ENCODE measurements at places on chromosomes 6 and 20.

GRCh38 chr6:106257195-106257594 is 68.4 kb downstream of the ATG5 start:
- no peak for DNase-seq

- no peak for DNase-seq
Observed at GRCh38 chr20:6919792-6920468, 152.4 kb downstream of the BMP2 start.

DNA sequence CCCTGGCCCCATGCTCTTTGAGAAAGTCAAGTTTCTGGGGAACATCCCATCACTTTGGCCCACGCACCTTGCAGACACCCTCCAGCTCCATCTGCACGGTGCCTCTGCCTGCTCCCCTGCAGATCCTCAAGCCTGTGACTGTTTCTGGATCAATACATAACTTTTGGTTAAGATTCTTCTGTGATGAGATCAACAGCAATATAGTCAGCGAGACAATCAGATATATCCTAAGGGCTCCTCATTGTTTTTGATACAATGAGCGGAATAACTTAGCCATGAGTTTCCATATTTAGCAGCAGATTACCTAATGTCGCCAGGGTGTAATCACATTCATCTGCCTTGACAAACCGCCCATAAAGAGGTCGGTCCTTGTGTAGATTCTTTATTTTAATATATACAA is 109.3 kb upstream of the MTHFD1L start:
- DNase-seq: no peak

DNA sequence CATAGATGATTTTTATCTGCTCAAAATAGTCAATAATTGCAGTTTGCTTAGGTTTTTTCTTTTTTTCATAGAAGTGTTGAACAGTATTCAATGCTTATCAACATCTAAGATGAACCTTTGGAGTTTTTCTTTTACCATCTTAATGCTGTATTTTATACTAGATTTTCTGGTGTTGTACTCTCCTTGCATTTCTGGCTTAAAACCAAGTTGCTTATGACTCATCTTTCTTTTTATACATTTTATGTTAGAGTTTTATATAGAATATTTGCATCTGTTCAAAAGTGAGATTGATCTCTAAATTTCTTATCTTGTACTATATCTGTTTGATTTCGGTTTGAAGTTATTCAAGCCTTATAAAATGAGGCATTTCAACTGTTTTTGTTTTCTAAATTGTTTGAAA is 232.5 kb downstream of the RFPL4B start:
- no peak for DNase-seq

DNA sequence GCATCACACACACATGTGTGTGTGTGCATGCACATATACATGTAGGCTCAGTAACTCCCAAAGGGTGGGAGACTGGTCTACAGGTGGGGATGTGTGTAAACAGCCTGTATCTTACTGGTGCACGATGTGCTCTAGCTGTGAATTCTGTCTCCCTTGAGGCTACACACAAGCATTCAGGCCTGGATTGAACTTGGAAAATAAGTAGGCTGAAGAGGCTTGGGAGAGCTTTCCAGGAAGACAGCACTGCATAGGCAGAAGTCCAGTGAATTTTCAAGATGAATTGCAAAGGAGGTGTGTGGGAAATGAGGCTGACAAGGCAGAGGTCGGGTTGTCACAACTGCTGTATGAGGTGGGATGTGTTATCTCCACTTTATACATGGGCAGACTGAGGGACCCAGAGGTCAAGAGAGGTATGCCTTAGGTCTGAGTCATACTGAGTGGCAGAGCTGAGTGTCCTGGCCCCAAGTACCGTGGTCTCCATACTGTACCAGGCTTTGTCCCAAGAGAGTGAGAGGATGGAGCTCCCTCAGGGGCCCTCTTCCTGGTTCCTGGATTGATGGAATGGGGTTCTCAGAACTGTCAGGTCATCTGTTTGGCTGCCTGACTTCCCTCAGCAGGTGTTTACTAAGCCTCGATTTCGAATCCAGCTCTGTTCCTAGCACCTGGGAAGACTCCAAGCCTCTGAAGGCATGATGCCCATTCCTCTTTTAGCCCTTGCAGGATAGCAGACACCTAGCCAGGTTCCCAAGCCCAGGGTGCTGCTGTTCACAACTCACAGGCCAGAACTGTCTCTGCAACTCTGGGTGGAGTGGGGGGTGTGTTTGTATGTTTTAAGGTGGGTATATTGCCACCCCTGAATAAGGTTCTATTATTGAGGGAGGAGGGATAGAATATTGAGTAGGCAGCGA is 14.4 kb downstream of the SNPH start:
- no peak for DNase-seq

- DNase-seq: no peak
Observed at GRCh38 chr6:114446342-114446741, 103.5 kb upstream of the HS3ST5 start.

GRCh38 chr6:68838571-68838970 is 203.5 kb downstream of the ADGRB3 start:
- no peak for DNase-seq

GRCh38 chr6:97925504-97925903 is 642.5 kb upstream of the MMS22L start:
- DNase-seq: no peak

GRCh38 chr20:57088436-57088835 is 178.0 kb downstream of the BMP7 start:
- no peak for DNase-seq

GRCh38 chr20:46690219-46691106 is 1.2 kb upstream of the TP53RK start:
- DNase-seq: no peak

GRCh38 chr6:142764311-142764710 is 180.7 kb downstream of the HIVEP2 start:
- DNase-seq: no peak

DNA sequence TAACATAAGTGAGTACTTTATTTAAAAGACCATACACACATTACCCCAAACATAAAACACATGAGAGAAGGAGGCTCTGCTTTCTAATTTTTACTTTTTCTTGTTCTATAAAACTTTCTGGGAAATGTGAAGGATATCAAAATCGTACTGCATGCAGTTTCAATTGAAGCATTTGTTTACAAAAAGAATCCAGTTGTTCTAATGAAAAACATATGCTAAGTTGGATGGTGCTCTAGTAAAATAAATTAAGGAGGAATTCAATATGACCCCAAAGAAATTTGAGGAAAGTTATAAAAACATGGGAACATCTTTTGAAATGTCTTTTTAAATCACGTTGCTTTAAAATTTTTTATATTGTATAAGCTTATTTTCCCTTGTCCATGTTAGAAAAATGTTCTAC is 37.6 kb downstream of the OR2B6 start:
- DNase-seq: no peak

- no peak for DNase-seq
Observed at GRCh38 chr6:99485395-99485773, 29.8 kb downstream of the USP45 start.

DNA sequence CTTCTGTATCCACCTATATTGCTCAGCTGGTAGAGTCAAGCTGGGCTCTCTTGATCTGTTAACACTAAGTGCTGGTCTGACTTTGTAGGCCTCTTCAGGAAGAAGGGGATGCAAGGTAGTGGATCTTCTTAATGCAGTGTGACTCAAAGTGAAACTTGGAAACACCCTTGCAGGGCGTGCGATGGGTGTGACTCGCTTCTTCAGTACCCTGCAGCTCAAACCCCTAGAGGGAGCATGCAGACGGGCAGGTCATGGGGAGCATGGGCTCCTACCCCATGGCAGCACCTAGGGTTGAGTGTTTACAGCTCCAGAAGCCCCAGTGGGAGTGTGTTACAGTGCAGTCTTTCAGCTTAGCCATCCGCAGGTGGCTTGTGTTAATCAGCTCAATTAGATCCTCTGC is 757 bp upstream of the SAMD3 start:
- peak; percentile 28 for DNase-seq

GRCh38 chr6:160115421-160115820 is 6.2 kb upstream of the SLC22A1 start:
- no peak for DNase-seq

- no peak for DNase-seq
Observed at GRCh38 chr6:138406443-138406842, 2.4 kb downstream of the HEBP2 start.

GRCh38 chr6:28940294-28940857 is 16.6 kb upstream of the TRIM27 start:
- DNase-seq: peak; percentile 43

DNA sequence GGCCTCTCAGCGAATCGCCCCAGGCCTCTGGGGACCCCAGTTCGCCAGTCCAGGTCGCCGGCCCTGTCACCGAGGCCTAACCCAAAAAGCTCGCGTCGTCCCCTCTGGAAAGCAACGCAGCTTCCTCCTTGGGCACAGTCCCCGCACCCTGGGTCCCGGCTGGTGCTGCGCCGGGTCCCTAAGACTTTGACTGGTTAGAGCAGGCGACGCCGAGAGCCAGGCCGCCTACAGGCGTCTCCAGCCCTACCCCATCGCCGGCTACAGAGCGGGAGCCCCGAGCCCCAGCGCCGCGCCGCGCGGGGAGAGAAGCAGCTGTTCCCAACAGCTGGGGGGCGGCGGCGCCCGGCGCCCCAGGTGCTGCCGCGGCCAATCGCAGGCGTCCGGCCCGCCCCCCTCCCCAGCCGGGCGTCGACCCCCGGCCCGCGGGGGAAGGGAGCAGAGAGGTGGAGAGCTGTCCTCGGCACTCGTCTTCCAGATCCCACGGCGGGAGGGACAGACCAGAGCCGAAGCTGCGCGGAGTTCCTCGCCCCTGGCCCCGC is 540 bp upstream of the RBM24 start:
- no peak for DNase-seq

DNA sequence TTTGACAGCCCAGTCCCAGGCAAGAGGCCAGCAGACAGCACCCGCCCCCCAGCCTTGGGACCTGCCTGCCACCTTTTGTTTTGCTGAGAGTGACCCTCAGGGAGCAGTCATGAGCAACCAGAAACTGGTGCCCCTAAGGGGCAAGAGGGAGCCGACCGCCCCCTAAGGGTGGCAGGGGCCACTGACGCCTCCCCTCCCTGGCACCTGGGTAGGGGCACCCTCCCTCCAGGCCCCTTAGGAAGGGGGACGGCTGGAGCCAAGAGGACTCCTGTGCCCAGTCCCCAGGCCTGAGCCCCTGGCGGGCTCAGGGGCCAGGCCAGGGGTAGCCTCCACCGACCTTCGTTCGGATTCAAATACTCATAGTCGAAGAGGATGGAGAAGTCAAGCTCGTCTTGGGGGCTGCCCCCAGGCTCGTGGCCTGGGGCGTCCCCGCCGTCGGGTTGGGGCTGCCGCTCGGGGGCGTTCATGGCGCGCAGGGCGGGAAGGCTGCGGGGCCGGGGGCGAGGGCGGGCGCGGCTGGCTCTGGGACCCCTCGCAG is 417 bp downstream of the NFATC2 start:
- DNase-seq: no peak

DNA sequence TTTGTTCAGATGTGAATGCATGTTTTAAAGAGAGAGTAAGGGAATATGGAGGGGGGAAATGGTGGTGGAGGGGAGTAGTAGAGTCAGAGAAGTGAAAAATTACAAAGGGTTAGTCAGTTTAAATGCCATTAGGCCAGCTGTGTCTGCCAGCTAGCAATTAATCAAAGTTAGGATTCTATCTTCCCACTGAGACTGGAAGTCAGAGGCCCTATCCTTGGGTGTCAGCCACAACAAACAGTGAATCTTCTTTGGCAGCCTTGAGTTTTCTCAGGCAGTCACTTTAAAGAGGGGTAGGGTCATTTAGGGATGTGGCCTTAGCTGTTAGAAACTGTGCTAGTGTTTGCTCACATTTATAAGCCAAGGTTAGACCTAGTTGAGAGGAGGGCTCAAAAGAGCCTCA is 120.5 kb upstream of the BTBD3 start:
- DNase-seq: no peak

- DNase-seq: no peak
Observed at GRCh38 chr20:63808964-63809674, 21.9 kb downstream of the ZBTB46 start.

GRCh38 chr6:118705544-118706491 is 54.4 kb upstream of the CEP85L start:
- DNase-seq: peak; percentile 33

DNA sequence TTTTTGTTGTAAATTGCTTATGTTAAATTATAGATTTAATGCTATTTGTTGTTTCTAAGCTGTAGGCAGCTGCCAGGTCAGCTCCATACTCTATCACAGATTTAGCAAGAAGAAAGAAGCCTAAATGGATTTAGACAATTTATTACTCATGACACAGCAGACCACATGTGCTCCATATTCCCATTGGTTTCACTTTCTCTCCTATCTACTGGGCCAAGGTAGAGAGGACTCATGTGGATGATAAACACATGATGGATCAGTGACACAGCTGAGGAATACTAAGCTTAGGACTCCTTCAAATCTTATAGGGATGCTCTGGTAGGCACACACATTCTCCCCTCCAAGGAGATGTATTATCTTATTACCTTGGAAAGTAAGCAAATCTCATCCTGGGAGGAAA is 553.0 kb upstream of the ADGRB3 start:
- DNase-seq: no peak

DNA sequence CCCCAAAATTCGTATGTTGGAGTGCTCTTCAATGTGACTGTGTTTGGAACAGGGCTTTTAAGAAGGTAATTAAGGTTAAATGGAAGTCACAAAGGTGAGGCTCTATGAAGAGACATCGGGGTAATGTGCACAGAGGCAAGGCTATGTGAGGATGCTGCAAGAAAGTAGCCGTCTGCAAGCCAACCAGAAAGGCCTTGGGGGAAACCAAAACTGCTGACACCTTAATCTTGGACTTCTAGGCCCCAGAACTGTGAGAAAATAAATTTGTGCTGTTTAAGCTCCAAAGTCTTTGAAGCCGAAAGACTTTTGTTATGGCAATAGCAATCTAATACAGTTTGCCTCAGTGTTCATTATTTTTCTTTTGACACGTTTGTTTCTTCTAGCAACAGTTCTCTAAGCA is 2.4 kb upstream of the IRAK1BP1 start:
- DNase-seq: no peak

GRCh38 chr6:169184419-169184818 is 69.2 kb downstream of the THBS2 start:
- DNase-seq: no peak

DNA sequence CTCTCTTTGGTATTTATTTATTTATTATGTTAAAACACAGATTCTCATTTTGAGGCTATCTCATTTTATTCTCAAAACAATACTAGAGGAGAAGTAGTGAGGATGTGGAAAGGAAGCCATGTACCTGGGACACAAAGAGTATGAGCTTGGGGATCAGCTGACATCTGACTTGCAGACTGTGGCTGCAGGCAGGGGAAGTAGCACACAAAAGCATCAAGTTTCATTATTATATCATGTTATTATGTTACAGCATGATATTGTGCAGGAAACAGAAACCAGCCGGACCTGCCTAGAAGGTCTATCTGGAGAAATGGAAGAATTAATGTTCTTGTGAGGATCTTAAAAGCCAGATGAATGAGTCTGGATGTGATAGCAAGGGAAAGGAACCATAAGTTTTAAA is 248.2 kb downstream of the KHDC1L start:
- DNase-seq: no peak

DNA sequence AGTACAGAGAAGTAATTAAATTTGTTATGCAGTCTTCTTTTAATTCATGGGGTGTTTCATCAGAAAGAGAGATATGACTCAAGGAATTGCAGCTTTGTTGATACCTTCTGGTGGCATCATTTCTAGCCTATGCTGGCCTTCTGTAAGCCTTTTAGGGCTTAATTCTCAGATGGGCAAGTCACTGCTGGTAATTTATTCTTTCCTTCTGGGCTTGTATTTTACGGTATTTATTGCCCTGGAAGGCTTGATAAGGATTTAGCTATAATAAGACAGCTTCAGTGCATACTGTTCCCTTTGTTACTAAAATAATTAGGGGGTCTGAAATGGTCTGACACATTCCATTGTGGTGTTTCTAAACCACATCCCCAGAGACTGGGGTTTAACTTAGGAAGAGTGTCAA is 57.9 kb upstream of the EMILIN3 start:
- no peak for DNase-seq

All from stimulated activated CD4-positive, alpha-beta T cell treated with anti-CD3 and anti-CD28 coated beads, TNF-alpha, amount 100 ng/mL, for 24 hours (primary cell).